ENCODE measurements at places on chromosomes 3 and 15.
A peak's percentile ranks its signal among the peaks of the same experiment; 100 is the strongest.

DNA sequence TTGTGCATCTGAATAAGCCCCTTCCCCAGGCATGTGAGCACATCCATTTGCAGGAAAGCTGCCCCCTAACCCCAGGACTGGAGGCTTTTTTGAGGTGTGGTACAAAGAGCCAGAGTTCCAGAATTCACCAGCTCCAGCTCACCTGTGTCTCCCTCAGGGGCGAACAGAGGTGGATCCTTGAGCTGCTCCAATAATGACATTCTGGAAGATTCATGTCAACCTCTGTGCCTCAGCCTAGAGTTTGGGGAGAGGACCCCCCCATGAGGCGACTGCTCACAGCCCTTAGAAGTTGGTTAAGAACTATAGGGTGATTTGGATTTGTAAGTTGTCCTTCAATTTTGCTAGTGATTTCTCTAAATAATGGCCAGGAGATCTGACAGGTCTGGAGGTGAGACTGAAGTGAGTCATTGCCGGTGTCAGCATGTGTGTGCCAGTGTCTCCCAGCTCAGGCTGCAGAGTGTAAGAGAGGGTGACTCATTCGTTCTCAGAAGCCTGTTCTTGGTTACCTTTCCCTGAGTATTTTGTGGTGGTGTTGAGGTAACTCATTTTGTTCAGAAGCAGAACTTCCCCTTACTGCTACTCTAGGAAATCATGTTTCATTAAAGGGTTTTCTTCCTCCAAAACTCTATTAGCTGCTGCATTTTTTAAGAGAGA is 136.9 kb upstream of the TOPAZ1 start:
- no peak for DNase-seq

- no peak for DNase-seq
Observed at GRCh38 chr3:142106548-142106947, 42.8 kb downstream of the TFDP2 start.

DNA sequence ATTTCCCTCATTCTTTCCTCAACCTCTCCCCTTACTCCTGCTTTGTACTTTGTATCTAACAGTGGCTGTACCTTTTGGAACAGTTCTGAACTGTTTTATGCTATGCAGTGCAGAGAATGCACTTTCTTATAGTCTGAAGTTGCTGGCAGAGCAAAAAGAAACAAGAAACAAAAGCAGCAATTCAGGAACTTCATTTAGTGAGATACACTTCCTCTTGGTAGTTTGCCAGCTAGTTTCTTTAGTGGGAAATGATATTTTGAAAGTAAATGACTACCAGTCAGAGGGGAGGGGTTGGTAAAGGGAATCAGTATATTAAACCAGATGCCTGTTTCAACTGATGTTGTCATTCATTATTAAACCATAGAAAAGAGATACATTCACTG is 55.0 kb upstream of the CHD2 start:
- peak; percentile 96 for DNase-seq

DNA sequence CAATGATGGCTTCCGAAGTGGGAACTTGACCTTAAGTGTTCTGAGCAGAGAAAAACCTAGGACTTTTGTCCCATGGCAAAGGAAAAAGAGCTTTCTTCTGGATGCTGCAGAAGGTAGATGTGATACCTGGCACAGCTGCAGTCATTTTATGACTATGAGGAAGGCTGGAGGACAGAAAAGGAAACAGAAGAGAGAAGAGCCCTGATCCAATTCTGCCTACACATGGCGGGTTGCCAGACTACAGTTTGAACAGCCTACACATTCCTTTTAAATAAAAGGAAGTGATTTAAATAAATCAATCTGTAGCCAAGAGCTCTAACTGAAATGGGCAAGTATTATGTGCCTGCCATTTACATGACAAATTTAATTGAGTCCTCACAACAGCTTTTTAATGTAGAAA is 43.6 kb upstream of the CHRNB4 start:
- no peak for DNase-seq

DNA sequence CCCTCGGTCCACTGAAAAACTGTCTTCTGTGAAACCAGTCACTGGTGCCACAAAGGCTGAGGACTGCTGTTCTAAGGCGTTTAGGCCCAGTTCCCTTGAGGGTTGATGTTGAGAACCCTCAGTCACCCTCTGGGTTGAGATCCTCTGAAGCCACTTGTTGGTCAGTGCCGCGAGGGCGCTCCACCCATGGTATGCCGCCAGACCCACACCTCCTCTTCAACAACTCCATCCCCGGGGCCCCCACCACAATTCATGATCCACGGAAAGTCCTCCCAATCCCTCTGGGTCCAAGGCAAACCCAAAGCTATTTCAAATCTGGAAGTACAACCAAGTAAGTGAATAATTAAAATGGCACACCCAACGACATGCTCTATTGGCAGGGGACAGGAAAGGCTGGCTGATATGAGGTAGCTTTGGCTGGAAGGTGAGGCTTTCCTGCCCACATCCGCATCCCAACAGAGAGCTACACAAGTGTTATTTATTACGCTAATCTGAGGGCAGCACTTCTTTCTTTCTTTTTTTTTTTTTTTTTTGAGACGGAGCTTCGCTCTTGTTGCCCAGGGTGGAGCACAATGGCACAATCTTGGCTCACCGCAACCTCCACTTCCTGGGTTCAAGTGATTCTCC is 58.1 kb downstream of the XXYLT1 start:
- no peak for DNase-seq

GRCh38 chr3:60571511-60571910 is 679.7 kb downstream of the FHIT start:
- no peak for DNase-seq

DNA sequence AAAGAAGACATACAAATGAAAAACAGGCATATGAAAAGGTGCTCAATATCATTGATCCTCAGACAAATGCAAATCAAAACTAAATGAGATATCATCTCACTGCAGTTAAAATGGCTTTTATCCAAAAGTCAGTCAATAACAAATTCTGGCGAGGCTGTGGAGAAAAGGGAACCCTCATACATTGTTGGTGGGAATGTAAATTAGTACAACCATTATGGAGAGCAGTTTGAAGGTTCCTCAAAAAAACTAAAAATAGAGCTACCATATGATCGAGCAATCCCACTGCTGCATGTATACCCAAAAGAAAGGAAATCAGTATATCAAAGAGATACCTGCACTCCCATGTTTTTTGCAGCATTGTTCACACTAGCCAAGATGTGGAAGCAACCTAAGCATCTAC is 165.8 kb downstream of the PLCL2 start:
- DNase-seq: no peak

DNA sequence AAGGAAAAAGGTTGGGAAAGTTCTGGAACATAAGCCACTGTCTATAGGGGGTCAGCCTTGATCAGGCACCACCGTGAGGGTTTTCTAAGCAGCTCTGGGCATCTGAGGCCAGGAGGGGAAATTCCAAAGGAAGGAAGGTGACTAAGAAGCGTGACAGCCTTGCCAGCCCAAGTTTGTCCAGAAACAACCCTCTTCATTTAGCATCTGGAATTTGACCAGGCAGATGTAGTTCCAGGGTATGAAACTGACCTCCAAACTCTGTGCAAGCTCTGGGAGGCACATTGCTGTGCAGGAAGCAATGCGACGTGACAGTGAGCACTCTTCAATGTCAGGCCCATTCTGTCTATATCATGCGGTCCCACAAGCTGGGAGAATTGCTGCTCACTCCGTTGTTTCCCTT is 85.4 kb upstream of the TPM1 start:
- no peak for DNase-seq

- DNase-seq: no peak
Observed at GRCh38 chr15:85417276-85417675, 36.9 kb downstream of the AKAP13 start.

DNA sequence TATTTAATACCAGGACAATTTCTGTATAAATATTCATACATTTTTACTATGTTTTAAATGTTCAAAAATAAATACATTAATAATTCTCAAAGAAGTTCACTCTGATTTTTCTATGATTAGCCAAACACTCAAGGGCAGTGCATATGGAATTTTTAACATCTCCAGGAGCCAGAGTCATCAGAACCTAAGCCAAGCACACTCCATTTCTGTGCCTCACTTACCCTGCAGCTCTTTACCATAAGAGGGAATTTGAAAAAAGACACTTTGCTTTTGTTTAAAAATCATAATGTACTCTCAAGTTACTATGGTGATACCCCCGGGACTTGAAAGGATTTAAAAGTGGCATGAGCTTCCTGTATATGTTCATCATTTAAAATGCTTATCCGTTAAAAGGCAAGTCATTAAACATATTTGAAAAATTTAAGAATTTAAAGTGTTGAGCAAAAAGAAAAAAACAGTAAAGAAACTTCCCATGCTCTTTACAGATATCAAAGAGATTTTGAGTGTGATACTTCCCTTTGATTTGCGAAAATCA is 747.4 kb upstream of the NECTIN3 start:
- DNase-seq: no peak

DNA sequence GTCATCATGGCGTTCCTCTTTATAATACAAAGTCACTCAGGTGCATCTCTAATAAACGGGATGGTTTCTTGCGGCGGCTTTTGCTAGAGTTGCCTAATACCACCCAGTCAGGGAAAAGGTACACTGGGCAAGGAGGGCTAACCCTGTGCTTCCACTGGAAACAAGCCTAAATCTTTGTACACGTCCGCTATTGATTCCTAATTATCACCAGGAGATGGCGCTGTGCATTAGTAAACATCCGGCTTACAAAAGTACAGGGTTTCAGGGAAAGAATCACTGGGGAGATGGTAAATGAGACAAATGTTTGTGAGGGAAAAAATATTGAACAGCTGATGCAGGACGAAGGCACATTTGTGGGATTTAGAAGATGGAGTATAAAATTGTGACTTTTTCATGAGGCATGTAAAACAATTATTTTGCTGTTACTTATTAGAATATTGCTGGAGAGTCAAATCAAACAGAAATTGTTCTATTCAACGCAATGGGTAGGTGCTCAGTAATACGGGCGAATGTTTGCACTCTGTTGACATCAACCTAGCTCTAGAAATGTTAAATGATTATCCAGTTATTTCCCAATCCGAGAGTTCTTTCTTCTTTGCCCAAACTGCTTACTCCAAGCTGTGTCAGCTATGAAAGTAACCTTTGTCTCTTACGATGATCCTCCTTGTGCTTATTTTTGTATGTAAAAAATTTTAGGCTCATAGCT is 50.6 kb downstream of the GMNC start:
- peak; percentile 22 for DNase-seq

- peak; percentile 51 for DNase-seq
Observed at GRCh38 chr15:67413770-67414390, 107.1 kb upstream of the C15orf61 start.

- peak; percentile 20 for DNase-seq
Observed at GRCh38 chr3:109023656-109024254, 70.1 kb upstream of the GUCA1C start.

GRCh38 chr3:158702815-158703481 is 29.3 kb downstream of the RARRES1 start:
- no peak for DNase-seq

DNA sequence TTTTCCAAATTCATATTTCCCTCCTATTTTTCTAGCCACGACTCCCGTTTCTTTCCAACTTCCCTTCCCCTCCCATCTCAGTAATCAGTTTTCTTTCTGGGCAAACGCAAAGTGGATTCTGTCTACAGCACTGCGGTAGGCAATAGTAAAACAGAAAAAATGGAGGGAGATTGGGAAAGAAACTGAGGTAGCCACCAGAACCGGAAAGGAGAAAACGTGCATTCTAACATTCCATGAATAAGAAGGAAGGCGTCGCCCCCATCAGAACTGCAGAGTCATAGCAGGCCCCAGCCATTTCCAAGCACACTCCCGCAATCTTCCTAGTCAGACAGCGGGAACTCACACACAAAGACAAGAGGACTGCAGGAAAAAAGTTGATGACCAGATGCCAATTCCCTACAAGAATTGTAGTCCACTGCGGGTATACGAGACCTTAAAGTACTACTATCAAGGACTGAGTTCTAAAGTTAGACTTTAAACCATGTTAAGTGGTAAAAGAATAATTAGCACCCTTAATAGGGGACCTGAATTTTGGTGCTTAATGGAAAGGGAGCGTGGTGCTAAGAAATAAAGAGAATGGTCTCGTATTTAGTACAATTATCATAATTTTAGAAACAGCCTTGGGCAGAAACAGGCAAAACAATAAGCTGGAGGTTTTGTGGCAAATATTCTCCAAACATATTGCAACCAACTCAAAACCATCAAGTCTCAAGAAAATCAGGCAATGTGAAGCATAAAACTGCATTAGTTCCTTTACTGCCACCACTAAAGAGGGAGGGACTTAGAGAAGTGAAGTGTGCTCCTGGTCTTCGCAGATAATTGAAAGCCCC is 1.4 kb downstream of the PFN2 start:
- DNase-seq: no peak

- no peak for DNase-seq
Observed at GRCh38 chr15:97849183-97849582, 111.3 kb upstream of the ARRDC4 start.

DNA sequence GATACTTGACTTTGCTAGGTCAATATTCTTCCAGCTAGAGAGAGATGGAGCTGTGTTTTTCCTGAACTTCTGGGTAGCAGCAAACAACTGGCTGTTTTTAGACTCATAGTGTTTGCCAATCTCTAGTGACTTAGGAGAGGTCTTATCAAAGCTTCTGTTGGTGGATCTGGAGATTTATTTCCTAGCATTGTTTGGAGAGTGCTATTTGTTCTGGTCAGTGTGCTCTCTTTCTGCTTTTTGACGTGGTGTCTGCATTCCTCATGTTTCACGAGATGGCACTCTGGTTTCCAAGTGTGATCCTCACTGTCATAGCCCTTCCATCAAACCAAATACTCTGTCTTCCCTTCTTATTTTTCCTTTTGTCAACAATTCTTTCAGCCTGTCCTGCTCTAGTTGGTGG is 88.6 kb upstream of the DAZL start:
- DNase-seq: no peak

DNA sequence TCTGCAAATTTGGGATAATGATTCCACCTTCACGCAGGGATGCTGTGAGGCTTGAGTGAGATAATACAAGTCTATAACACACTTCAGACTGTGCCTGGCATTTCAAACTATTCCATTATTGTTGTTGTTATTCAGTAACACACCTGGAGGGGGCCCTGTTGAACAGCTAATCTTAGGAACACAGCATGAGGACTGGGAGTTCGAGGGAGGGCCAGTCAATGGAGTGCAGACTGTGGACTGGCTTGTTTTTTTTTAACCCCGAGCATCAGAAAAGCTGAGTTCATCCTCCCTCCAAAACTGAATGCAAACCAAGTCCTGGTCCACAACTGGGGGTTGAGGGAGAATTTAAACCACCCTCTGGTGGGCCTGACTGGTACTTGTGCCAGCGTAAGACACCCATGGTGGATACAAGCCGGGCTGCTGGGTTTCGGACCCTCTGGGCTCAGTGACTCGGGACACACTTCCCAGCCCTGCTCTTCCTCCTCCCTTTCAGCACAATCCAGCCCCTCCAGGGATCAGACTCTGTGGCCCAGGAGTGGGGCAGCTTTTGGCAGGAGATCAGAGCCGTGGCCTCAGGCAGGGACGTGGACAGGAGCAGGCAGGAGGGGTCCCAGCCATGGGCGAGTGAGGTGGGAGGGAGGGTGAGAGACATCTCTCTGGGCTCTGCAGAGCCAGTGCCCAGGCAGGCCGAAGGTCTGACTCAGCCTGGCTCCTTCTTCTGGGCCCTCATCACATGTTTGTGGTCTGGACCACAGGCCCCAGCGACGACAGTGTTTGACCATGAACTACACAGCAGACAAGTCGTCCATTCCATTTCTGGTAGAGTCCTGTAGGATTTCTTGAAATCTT is 36.3 kb upstream of the MEX3B start:
- peak; percentile 79 for DNase-seq
